ENCODE measurements at places on chromosomes 2 and 18.

DNA sequence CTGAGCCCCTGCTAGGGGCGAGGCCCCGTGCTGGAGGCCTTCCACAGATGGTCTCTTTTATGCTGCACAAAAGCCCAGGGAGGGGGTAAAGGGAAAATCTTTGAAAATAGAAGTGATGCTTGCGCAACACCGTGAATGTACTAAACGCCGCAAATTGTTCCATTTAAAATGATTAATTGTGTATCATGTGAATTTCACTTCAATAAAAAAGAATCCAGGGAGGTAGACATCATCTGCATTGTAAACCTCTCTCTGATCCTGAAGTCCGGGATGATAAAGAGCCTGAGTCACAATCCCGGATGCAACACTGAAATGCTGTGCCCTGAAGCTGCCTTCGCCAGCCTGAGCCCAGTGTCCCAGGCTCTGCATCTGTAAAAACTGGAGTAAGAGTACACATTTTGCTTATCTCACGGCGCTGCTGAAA lies 107.7 kb upstream of the PPP1CB start:
- no peak for DNase-seq

DNA sequence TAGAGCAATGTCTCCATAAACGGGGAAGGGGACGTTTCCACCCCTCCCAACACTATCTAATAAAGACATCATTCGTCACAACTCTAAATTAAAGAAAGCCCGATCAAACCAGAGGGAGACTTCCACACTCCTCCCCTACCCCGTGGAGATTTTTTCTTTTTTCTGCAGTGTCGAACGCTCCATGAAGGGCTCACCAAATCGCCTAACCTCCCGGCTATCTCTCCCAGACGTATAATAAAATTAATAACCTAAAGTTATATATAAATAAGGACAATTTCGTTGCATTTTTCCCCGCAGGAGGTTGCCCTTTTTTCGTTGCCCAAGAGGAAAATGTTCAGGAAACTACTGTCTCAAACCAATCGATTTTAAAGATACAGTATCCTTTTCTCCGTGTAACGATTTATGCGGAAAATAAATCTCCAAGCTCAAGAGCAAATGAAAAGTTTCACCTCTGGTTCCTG lies 2.4 kb downstream of the EVX2 start:
- DNase-seq = no peak

- DNase-seq = no peak
Observed at GRCh38 chr18:6920099-6920955, 190.8 kb downstream of the ARHGAP28 start.

DNA sequence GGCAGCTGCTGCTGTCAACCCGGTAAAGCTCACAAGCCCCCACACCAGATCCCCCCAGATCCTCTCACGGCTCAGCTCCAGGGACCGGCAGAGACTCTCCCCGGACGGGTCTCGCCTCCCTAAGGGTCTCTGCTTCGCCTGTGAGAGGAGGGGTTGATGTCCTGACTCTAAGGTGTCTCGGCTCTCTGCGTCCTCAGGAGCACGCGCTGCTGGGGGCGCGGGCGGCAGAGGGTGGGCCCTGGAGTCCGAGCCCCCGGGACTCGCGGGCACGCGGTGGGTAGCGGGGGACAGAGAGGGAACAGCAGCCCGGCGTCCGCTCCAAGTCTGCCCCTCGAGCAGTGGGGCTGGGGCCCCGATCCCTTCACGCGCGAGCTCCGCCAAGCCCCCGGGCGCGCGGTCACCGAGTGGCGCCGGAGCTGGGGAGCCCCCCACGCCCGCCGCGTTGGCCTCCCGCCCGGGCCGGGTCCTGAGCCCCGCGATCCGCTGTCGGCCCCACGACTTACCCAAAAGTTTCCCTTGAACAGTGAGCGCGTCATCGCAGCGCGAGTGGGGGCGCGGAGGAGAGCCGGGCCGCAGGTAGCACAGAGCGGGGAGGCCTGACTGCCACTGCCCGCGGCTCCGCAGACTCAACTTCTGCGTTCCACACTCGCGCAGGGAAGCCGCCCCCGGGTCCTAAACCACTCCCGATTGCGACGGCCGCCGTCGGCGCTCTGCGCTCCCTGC lies at the start of gene PSTPIP2:
Gene PSTPIP2 (minus strand): TSS at position 608 of the 723 bp plus-strand sequence. CDS start 72 bp downstream, at position 536.
- DNase-seq = peak; percentile 44

- no peak for DNase-seq
Observed at GRCh38 chr2:41127351-41127750, 675.5 kb upstream of the SLC8A1 start.

DNA sequence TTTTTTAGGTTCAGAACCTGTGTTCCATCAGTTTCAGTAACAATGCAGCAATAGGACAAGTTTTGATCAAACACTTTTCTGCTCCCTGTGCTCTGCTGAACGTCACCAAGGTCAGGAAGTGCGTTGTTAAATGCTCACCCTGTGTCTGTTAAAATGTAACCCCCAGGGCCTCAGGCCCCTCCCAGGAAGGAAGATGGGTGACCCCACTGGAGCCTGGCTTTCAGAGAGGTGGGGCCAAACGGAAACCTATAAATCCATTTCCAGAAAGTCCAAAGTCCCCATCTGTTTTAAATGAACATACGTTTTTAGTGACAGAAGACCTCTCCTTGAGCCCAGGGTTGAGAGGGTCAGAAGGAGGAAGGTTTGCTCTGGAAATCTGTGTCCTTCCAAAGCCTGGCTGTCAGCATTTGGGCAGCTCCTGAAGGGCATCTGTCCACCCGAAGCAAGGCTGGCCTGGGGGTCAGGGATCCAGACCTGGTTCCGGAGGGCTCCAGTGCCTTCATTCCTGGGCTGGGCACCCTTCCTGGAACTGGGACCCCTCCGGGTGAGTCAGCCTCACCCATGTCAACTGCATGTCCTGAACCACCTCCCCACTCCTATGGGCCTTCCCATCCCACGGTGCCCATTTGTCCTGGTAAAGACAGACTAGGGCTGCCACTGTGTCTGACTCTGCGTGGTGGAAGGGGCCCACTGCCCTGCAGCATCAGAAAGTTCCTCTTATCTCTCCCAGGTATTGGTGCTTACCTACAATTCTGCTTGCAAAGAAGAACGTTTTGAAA lies 117.4 kb upstream of the COPS8 start:
- no peak for DNase-seq

- no peak for DNase-seq
Observed at GRCh38 chr2:217393585-217394032, 533.7 kb upstream of the TNP1 start.

GRCh38 chr2:127887776-127888130 lies 2.0 kb upstream of the AMMECR1L start:
- no peak for DNase-seq

All from stimulated activated CD8-positive, alpha-beta memory T cell treated with anti-CD3 and anti-CD28 coated beads, Interleukin-4, amount 100 ng/mL, for 24 hours (primary cell).